ENCODE measurements at places on chromosomes 4 and X. TPM values are rescaled to one million over a fixed set of nuclear protein-coding genes. Genes with fewer than 3 reads are reported as not detected.

GRCh38 chrX:46573892-46574773 lies 568 bp downstream of the CHST7 start:
- H3K27me3 ChIP-seq = no peaks in the 10 kb centered on the region
- peaks cover 13% of the 10 kb centered on the region for H3K36me3 ChIP-seq
- H3K4me1 ChIP-seq = peaks cover 40% of the 10 kb centered on the region
- H3K4me3 ChIP-seq = peak overlapping the region; percentile 75
- H3K27ac ChIP-seq = peak overlapping the region; percentile 82

DNA sequence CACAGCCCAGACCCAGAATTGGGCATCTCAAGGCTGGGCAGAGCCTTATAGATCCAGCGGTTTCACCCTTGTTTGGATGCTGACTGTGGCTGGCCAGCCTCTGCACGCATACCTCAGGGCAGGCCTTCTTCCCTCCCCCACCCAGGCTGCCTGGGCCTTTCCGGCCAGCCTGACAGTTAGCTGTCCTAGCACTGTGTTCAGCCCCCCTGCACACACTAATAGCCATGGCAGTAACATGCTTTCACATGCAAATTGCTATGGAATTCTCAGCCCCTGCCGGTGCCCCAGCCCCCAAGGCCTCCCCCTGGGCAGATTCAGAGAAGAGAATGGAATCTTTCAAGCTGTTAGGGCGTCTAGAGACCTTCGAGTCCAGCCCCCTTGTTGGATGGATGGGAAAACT lies 17.7 kb downstream of the EFNB1 start:
- H3K27me3 ChIP-seq = no peaks in the 10 kb centered on the region
- H3K4me1 ChIP-seq = no peaks in the 10 kb centered on the region
- no peak overlapping the region for H3K27ac ChIP-seq
- DNase-seq = no peak

GRCh38 chr4:38675146-38676121 lies 11.4 kb downstream of the KLF3 start:
- H3K27me3 ChIP-seq = no peaks in the 10 kb centered on the region
- H3K27ac ChIP-seq = no peak overlapping the region
- peaks cover 31% of the 10 kb centered on the region for H3K4me1 ChIP-seq
- H3K36me3 ChIP-seq = no peaks in the 10 kb centered on the region
- peak; percentile 86 for DNase-seq
- H3K4me3 ChIP-seq = no peak overlapping the region

DNA sequence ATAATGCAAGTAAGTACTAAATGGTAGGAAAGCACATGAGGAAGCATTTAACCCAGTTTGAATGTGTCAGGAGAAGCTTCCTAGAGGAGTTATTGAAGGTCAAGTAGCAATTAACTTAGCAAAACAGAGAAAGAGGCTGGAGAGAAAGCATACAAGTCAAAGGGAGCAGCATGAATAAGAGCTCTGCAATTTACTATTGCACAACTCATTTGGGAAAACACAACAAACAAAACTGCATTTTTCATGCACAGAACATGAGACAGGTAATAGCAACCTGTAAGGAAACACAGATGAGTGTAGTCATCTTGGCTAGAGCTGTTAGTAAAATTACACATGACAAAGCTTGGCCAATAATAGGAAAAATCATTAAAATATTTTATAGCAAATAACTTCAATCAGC lies 538.1 kb downstream of the PPP4R3C start:
- H3K4me1 ChIP-seq = no peaks in the 10 kb centered on the region
- H3K4me3 ChIP-seq = no peak overlapping the region
- no peaks in the 10 kb centered on the region for H3K36me3 ChIP-seq
- no peaks in the 10 kb centered on the region for H3K27me3 ChIP-seq
- DNase-seq = no peak
- no peak overlapping the region for H3K27ac ChIP-seq

DNA sequence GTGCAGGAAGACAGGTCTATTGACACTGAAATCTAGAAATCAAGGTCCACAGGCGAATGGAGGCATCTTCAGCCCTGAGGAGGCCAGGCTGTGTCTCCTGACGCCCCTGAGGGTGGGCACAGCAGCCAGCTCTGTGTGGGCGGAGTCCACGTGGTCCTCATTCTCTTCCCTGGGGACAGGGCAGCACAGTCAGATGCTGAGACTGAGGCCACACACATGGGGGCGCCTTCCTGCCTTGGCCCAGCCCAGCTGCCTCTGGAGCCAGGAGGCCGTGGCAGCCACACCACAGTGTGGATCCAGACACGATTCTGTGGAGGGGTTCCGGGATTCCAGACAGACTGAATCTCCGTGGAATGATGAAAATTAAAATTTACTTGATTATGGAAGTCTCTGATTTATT lies 20.8 kb downstream of the FGFR3 start:
- H3K27me3 ChIP-seq = no peaks in the 10 kb centered on the region
- H3K36me3 ChIP-seq = peaks cover 4% of the 10 kb centered on the region
- H3K4me1 ChIP-seq = no peaks in the 10 kb centered on the region
- H3K27ac ChIP-seq = no peak overlapping the region
- no peak overlapping the region for H3K4me3 ChIP-seq

- no peaks in the 10 kb centered on the region for H3K36me3 ChIP-seq
- H3K27ac ChIP-seq = no peak overlapping the region
- H3K27me3 ChIP-seq = no peaks in the 10 kb centered on the region
- no peaks in the 10 kb centered on the region for H3K4me1 ChIP-seq
- H3K4me3 ChIP-seq = no peak overlapping the region
Measured at GRCh38 chr4:20268028-20268427, 16.3 kb downstream of the SLIT2 start.

The RAB40A gene
- total RNA-seq = 0.19 TPM

GRCh38 chr4:41887821-41888686 lies 47.2 kb upstream of the TMEM33 start:
- no peaks in the 10 kb centered on the region for H3K36me3 ChIP-seq
- H3K4me3 ChIP-seq = no peak overlapping the region
- peak; percentile 54 for DNase-seq
- no peak overlapping the region for H3K27ac ChIP-seq
- H3K4me1 ChIP-seq = no peaks in the 10 kb centered on the region
- H3K27me3 ChIP-seq = peaks cover 48% of the 10 kb centered on the region

DNA sequence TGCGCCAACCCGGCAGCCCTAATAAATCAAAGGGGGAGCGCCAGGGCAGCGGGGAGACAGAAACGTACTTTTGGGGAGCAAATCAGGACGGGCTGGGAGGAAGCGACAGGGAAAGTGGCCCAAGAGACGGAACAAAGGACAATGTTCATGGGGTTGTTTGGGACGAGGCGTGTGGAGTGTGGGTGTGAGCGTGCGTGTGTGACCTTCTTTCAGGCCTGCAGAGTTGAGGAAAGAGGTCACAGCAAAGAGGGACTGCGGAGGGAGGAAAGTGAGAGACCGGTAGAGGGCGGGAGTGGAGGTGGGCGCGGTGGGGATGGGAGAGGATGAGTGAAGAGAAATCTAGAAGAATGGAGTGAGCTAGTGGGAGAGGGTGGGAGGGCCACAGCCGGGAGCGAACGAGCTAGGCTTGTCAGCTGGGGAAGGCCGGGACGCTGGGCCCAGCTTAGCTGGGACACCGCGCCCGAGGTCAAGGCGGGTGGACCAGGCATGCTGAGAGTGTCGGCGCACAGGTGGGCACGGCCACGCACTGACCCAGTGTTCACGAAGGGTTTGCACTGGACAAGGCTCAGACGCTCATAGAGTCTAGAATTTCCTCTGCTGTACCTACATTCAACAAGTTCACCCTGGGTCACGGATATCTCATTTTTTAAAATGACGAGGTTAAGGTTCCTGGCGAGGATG lies 14.7 kb upstream of the PITX2 start:
- no peak overlapping the region for H3K4me3 ChIP-seq
- no peak for DNase-seq
- no peaks in the 10 kb centered on the region for H3K4me1 ChIP-seq
- peaks cover 91% of the 10 kb centered on the region for H3K27me3 ChIP-seq
- H3K36me3 ChIP-seq = peaks cover 12% of the 10 kb centered on the region

DNA sequence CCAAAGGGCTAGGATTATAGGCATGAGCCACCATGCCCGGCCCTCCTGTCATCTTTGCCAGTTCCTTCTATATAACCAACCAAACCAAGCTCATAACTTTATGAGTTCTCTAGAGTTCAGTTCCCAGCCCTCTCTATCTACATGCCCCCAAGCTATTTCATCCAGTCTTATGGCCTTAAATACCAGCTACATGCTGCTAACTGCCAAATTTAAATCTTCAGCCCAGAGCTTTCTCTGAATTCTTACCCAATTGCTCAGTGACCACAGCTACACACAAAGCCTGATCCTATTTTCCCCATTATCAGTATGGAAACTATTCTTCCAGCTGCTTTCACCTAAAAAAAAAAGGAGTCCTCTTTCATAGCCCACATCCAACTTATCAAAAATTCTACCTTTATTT lies 23.1 kb downstream of the TMEM184C start:
- peaks cover 12% of the 10 kb centered on the region for H3K4me1 ChIP-seq
- no peaks in the 10 kb centered on the region for H3K27me3 ChIP-seq
- H3K4me3 ChIP-seq = no peak overlapping the region
- DNase-seq = no peak
- no peak overlapping the region for H3K27ac ChIP-seq

Data from activated CD8-positive, alpha-beta memory T cell treated with anti-CD3 and anti-CD28 coated beads, Interleukin-2, amount 10 ng/mL, durations not matched to agents 7 days and 5 days (primary cell).